ENCODE measurements at places on chromosomes 12 and 14.

DNA sequence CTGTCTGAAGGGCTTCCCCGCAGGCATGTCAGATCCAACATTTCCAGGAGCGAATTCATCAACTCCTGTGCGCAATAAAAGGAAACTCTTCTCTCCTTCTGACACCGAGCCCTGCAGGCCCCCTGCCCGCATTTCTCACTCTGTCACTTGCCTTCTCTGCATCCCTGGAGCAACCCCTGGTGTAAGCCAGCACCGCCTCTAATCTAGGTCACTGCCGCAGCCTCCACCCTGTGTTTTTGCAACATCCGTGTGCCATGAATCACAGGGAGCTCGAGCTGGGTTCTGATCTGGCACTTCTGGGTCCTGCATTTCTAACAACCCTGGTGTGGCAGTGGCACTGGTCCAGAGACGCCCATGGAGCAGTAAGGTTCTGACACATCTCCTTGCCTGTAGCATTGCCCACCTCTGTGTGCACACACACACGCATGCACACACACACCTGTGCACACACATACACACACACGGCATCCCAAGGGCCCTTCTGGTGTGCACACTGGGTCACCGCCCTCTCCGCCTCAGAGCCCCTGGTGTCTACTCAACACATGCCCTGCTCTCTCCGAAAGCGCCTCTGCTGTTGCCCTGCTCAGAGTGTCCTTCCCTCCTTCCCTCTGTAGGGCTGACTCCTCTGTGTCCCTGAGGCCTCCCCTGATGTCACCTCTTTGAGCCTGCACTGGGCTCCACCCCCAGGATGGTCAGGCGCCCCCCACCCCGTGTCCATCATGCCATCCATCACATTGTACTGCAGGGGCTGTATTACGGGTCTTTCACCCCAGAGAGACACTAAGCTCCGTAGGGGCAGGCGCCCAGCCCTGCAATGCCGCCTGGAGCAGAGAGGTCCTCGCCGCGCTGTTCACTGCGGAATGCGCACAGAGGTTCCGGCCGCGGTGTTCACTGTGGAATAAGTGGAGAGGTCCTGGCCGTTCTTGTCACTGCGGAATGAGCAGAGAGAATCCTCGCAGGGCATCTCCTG lies 111.4 kb upstream of the SFSWAP start:
- DNase-seq = no peak

- DNase-seq = no peak
These were observed 232.1 kb downstream of the CACNA1C start for GRCh38 chr12:2284857-2285256.

DNA sequence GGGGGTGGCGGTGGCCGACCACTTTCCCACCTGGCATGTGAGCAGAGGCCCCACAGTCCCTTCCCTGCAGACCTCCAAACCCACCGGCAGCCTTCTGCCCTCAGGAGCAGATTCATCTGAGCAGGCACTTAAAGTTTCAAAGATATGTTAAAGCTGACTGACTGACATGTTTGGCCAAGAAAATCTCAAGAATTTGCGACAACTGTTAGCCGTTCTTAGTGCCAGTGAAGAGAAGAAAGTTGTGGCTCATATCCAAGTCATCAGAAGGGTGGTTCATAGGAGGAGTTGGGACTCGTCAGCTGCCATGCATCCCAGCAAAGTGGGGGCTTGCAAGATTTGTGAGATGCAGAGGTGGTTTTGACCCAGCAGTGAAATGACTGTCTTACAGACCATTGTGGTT lies 27.2 kb downstream of the ELK3 start:
- DNase-seq = no peak

GRCh38 chr14:92502541-92503286 lies 10.9 kb upstream of the RIN3 start:
- DNase-seq = no peak

- DNase-seq = no peak
These were observed 915.3 kb downstream of the FSCB start for GRCh38 chr14:43591776-43592175.

Measured in naive thymus-derived CD8-positive, alpha-beta T cell (primary cell).